Hematopoietic multipotent progenitor cell treated with erythropoietin and hydrocortisone succinate and interleukin-3 and kit ligand, for 8 days (in vitro differentiated cells): ENCODE measurements at places on chromosomes 2 and 18.

GRCh38 chr2:46576875-46577274 lies 97.5 kb downstream of the TMEM247 start:
- DNase-seq = no peak

- DNase-seq = no peak
Measured at GRCh38 chr2:156800781-156801361, 364.7 kb downstream of the GPD2 start.

DNA sequence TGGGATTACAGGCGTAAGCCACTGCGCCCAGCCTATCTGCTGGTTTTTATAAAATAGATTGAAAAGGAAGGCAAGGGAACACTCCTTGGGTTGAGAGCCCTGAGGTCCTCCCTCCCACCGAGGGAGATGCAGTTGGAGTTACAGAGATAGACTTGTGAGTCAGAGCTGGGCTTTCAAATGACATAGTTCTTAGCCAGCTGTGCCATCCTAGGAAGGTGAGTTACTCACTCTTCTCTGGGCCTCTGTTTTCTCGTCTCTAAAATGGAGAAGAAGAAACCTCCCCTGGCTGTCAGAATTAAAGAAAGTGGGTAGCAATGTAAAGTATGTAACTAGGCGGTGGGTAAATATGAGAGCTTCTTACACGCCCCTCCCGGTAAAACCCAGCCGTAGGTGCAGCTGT lies 2.4 kb downstream of the LRRFIP1 start:
- DNase-seq = no peak

DNA sequence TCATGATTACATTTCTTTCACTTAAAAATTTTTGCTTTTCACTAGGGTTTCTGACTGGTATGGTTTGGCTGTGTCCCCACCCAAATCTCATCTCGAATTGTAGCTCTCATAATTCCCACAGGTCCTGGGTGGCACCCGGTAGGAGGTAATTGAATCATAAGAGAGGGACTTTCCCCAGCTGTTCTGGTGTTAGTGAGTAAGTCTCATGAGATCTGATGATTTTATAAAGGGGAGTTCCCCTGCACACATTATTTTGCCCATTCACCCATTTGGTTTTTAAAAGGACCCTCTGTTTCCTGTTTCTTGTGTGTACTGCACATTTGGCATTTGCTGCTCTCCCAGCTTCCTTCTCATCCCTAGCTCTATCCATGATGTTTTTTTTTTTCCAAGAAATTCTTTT lies 27.8 kb upstream of the NETO1 start:
- no peak for DNase-seq

DNA sequence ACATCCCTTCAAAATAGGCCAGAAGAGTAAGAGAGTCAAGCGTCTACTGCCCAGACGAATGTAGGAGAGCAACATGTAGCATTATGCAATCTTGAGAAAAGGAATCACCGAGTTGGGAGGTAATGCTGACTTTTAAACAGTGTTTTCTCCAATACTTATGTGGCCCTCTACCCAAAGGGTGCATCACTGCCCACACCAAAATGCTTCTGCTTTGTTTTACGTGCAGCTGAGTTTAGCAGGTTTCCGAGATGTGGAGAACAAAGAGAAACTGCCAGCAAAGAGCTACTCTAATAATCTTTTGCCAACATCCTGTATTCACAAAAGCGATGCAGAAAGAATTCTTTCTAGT lies 63.4 kb upstream of the ZEB2 start:
- no peak for DNase-seq

DNA sequence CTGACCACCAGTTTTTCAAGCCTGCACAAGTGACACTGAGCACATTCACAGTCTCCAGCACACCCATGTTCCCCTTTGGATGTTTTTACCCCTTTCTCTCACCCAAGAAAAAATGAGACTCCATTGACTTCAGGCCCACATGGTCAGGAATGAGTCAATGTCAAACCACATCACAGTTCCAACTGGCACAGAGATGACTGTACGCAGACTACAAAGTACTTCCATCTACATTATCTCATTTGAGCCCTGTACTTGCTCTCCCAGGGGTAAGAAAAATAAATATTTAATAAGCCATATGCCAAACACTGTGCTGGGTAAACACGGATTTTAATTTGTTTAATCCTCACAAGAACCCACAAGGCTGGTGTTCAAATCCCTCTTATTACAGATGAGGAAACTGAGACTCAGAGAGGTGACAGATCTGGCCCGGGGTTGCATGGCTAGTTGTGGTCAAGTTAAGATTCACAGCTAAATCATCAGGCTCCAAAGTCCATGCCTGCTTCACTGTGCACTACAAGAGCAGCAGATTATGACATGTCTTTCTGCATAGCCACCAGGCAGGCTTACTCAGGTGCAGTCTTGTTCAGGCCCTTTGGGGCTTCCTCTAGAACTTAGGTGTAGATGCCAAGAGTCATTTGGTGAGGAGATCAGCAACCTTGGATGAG lies 106.1 kb downstream of the TXNL1 start:
- DNase-seq = no peak

- no peak for DNase-seq
Measured at GRCh38 chr2:156792242-156792840, 356.2 kb downstream of the GPD2 start.

- no peak for DNase-seq
Measured at GRCh38 chr2:11683966-11684365, 14.0 kb upstream of the NTSR2 start.

DNA sequence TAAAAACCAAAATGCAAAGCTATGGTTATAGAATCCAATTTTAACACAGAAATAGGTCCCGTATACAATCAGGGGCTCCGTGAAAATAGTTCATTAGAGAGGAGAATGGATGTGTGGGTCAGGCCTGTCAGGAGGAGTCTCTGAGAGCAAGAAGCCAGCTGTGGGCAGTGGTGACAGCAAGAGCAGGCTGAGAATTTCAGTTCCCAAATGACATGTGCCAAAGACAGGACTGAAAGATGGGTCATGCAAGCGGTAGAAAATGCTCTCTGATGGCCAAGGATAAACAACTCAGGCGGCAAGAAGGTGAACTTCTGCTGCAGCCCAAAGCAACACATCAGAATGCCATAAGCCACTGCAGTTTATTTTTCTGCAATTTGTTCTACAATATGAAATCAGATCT lies 100.4 kb downstream of the CCDC141 start:
- no peak for DNase-seq

DNA sequence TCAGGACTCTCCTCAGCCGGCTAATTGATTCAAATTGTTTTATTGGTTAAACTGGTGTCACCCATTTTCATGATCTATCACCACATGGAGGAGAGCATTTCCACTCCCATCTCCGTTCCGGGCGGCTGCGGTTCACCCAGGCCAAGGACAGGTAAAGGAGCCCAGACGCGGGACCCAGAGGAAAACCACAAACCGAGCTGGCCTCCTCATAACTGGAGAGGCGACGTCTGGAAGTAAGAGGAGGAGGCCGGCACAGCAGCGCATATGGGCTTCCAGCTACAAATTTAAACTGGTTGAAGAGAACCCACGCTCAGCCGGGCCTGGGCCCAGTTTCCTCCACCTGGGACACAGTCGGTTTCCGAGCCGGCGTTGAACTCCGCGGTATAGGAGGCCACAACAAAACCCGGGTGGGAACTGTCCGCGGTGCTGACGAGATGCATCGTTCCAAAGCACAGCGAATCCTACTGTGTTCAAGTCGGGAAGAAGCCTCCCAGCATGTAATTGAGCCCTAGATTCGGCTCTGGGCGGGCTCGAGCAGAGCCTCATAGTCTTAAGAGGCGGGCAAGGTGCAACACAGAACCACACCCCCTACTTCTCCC lies 3.0 kb upstream of the SKOR2 start:
- peak; percentile 46 for DNase-seq

DNA sequence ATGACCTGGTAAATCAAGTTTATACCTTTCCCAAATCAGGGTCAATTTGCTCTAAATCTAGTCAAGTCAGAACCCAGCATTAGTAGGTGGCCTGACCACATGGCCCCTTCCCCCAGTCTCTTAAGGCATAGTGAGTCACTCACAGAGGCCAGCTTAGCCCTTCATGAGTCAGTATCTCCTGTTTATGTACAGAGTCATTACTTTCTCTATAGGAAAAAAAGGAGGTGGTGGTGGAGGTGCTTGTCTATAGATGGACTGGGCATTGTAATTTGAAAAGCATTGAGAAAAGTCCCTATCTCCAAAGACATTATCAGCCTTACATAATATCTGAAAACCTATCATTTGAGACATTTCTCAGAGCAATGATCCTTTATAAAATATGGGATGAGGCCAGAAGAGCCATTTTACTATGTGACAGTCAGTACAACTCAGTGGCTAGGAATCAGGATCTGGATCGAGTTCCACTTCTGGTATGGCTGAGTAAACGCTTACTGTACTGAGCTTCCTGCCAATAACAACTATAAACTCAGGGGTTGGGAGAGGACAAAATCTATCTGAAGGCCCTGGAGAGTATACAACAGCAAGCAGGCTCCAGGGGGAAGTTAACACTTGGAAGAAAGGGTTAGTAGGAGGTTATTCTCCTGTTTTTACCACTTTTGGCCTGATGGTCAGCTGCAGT lies 22.5 kb upstream of the SIGLEC15 start:
- DNase-seq = peak; percentile 18

GRCh38 chr2:218963601-218964000 lies 4.1 kb downstream of the CDK5R2 start:
- DNase-seq = no peak

DNA sequence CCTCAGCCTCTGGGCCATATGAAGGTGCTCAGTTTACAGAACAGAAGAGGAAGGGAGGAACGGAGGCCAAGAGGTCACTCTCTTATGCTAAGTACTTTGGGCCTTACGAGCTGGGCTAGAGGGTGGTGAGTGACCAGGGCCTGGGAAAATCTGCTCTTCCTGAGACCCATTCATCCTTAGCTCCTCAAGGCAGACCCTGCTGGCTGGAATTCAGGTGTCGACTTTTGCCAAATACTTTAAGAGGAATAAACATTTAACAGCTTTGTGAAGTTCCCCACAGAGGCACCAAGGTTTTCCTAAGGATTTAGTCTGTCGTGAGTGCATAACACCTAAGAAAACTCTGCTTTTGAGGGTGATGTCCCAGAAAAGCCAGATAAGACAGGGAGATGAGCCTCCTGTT lies 129.7 kb upstream of the SIX2 start:
- no peak for DNase-seq

- DNase-seq = no peak
Measured at GRCh38 chr18:25875551-25876240, 214.7 kb downstream of the SS18 start.

DNA sequence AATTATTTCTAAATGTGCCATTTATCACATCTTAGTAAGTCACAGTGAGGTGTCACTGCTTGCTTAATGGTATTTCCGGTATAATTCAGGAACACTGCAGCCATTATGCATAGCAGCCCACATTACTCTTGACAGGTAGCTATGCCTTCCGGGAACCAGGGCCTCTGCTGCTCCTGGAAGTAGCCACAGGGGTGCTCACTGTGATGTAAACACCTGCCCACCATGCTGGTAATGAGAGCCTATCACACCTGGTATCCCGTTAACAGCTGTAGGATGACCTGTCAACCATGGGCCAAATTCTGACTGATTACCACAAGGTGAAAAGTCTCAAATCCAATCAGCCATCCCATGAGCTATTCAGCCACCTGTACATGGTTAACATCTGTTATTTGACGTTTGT lies 647.0 kb upstream of the NXPH2 start:
- no peak for DNase-seq

DNA sequence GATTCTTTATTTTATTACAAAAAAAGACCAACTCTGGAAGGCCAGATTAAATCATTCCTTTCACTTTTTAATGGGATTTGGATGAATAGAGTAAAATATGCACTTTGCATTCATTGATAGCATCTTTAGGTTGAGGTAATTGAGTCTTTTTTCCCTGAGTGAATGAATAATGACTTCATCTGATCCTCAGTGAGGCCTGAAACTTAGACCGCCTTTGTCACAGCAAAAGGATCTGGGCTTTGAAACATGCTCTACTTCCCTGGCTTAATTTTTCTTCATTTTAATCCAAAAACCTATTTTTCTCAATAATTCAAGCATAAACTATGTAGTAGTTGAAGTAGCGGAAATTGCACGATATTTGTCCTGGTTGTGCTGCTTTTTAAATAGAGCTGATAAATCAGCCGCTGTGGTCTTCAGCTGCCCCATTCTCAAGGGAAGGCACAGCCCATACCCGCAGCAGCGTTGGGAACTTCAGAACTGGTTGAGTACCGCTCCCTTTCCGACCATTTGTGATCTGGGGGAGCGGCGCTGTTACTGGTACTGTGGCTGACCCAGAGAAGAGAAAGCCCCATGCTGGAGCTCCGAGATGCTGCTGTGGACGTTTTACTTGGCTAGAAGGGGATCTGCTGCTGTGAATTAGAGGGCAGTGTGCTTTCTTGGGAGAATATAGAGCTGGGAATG lies 145.3 kb upstream of the NFATC1 start:
- DNase-seq = no peak

DNA sequence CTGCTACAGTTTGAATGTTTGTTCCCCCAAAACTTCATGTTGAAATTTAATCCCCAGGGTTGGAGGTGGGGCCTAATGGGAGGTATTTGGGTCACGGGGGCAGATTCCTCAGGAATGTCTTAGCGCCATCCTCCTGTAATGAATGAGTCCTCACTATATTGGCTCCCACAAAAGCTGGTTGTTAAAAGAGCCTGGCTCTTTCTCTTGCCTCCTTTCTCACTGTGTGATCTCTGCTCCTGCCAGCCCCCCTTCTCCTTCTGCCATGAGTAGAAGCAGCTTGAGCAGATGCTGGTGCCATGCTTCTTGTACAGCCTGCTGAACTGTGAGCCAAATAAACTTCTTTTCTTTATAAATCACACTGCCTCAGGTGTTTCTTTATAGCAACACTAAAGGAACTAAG lies 721.0 kb upstream of the PKDCC start:
- no peak for DNase-seq

- DNase-seq = no peak
Measured at GRCh38 chr2:28276076-28276618, 116.5 kb upstream of the FOSL2 start.

- no peak for DNase-seq
Measured at GRCh38 chr2:45506756-45507155, 104.3 kb downstream of the SRBD1 start.

DNA sequence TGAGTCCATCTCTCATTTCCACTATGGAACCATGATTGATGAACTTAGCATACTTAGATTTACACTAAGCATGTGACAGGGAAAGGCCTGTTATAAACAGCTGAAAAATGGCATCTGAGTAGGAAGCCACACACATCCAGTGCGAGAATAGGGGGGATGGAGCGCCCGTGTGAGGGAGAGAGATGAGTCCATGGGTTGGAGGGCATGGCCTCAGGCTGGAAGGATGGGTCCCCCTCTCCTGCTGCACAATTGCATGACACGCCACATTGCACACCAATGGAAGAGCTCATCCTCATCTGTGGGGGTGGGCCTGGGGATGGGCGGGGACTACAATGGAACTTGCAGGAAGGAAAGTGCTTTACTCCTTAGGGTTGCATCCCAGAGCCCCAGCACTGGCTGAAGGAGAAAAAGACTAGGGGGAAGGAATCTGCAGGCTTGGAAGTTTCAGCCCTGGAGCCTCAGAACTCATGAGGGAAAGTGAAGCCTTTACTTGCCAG lies 46.4 kb upstream of the CXCR4 start:
- DNase-seq = no peak

GRCh38 chr2:65165558-65165957 lies 35.7 kb upstream of the RAB1A start:
- DNase-seq = no peak

- no peak for DNase-seq
Measured at GRCh38 chr18:62832282-62832681, 116.9 kb downstream of the PHLPP1 start.
